ENCODE measurements at places on chromosomes 16 and 17. TPM values are rescaled to one million over a fixed set of nuclear protein-coding genes. Genes with fewer than 3 reads are reported as not detected.

DNA sequence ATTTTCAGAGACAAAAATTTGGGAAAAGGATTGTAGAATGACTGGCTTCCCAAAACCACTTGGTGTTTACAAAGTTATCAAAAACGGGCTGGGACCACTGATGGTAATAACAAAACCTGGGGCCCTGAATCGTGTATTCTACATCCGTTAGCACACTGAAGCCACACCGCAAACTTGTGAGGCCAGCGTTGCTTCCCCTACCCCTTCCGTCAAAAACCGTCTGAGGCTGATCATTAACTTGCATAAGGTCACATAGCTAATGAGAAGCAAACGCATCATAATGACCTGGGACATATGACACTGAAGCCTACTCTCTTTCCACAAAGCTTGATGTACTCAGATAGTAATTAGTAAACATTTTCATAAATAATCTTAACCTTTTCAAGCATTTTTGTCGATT is 704.3 kb downstream of the MAF start:
- DNase-seq = no peak

GRCh38 chr16:10619271-10619849 is 39.0 kb upstream of the EMP2 start:
- no peak for DNase-seq

GRCh38 chr16:6019490-6019991 is 921.9 kb upstream of the EEF2KMT start:
- no peak for DNase-seq

GRCh38 chr17:40060887-40061608 is 1.7 kb upstream of the THRA start:
- no peak for DNase-seq

GRCh38 chr17:77352441-77352840 is 211.7 kb downstream of the SEC14L1 start:
- no peak for DNase-seq

DNA sequence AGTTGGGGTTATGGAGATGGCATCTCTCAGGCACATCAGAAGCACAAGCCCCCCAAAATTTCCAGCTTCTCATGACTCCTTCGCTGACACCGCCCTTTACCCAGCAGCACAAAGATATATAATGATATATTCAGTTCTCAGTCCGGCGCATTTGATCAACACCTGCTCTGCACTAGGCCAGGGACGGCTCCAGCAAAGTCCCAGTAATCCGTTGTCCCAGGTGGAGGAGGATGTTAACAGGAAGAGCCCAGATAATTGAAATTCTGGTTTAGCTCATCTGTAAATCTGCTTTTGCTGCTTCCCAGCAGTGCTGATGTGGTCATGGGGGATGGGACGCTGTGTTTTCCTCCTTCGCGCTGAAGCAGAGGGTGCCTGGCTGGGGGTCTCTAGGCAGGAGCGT is 131.5 kb downstream of the OR1D5 start:
- DNase-seq = no peak

GRCh38 chr16:47888142-47888541 is 267.7 kb downstream of the ABCC12 start:
- peak; percentile 77 for DNase-seq

DNA sequence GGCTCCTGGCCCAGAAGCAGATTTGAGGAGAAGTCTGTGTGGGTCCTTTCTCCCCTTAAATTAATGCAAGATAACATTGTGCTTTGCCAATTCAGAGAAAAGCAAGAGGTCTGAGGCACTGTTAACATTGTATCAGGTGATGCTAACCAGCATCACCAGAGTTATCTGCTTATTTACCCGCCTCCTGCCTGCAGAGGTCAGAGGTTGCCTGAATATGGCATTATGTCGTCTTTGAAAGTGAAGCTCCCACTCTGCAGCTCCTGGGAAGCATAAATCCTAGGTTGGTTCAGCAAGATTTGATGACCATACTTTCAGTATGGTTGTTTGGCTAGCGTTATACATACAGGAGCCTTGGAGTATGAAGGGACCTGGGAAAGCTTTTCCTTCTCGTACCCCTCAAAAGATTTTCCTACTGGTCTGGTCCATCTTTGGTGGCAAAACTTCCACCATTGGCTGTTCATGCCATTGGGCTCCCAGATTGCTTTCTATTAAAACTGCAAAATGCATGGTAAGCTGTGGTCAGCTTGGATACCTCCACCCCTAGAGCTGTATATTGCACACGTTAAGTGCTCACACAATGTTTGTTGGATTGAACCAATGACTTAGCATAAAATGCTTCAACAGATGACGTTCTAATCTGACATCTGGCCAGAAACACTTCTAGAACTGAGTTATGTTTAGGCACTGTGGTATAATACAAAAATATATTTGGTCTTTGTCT is 24.1 kb downstream of the CHD9 start:
- DNase-seq = no peak

DNA sequence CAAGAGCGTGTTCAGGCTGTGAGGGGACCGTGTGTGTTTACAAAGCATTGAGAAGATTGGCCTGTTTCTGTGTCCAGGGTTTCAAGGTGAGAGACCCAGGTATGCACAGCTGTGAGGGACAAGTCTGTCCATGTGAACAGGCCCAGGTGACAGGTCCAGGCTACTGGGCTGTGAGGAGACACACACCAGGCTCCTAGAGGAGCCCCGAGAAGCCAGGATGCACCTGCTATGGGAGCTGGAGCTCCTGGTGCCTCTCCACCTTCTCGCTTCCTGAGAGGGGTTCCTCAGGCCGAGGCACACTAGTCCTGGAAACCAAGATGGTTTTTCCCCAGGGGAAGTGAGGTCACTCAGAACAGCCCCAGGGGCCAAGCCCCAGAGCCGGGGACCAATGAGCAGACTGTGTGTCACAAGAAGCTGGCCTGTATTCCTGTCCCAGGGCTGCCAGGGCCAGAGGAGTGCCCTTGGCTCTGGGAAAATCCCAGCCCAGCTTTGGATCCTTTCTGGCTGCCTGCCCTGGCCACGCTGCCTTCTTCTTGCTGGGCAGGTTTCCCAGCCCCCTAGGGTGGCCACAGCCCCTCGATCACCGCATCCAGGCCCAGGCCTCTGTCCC is 153.4 kb upstream of the PLCG2 start:
- peak; percentile 69 for DNase-seq

MMP2 gene
- 46.8 TPM for polyA plus RNA-seq

PVALEF gene
- polyA plus RNA-seq = not detected
